GM04504 (cell line): ENCODE measurements at places on chromosomes 3 and 15.

DNA sequence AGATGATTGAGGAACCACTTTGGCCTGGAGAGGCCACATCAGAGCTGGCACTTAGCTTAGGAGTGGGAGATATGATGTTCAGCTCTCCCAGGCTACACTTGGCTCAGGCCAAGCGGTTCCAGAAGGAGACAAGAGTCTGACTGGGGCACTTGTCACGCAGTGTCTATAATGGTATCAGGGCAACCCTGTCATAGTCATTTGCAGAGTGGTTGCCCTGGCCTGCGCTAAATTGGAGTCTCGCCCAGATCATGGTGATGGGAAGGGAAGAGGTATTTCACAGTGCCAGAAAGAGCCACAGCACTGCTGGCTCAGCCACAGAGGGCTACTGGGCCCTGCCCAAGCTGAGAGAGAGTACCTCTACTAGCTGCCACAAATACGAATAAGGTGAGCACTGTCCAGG is 186.9 kb upstream of the CRBN start:
- no peak for DNase-seq

- DNase-seq: no peak
Measured at GRCh38 chr15:83928878-83929418, 275.0 kb downstream of the ADAMTSL3 start.

- no peak for DNase-seq
Measured at GRCh38 chr3:153901991-153902390, 219.2 kb upstream of the ARHGEF26 start.

DNA sequence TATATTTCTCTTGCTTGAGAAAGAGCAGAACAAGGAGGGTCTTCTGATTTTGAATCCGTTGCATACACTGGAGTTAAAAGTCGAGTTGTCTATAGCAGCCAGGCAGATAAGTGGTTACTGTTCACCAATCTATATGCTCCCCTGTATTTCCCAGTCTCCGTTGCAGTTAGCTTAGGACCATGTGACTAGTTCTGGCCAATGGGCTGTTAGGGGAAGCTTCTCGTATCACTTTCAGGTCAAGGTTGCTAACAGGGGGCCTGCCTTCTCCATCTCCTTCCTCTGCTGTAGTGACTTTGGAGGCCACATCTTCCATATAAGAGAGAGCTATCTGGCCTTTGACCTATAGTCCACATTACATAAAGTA is 188.5 kb upstream of the KBTBD8 start:
- no peak for DNase-seq

GRCh38 chr3:139935016-139935865 is at the start of gene CLSTN2:
CLSTN2 (plus strand) TSS chr3:139935185.
- no peak for DNase-seq

- DNase-seq: no peak
Measured at GRCh38 chr15:89142423-89142822, 54.2 kb downstream of the ABHD2 start.

- DNase-seq: no peak
Measured at GRCh38 chr3:72761410-72761809, 86.8 kb downstream of the SHQ1 start.
